ENCODE measurements at places on chromosomes 2 and 18.

DNA sequence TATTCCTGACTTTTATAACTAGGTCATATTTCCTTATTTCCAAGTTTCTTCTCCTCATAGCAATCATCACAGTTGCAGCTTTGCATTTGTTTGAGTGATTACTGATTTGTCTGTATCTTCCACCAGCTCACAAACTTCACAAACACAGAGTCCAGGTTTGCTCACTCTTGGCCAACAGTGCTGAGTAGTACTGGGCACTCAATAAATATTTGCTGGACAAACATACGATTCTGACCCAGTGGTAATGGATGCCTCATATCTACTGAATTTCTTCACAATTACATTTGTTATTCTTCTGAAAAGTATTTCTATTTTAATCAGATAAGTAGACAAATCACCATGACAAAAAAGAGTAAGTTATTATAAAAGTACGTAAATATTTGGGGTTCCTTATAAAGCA, 516.3 kb downstream of the TDRD15 start:
- no peak for DNase-seq

DNA sequence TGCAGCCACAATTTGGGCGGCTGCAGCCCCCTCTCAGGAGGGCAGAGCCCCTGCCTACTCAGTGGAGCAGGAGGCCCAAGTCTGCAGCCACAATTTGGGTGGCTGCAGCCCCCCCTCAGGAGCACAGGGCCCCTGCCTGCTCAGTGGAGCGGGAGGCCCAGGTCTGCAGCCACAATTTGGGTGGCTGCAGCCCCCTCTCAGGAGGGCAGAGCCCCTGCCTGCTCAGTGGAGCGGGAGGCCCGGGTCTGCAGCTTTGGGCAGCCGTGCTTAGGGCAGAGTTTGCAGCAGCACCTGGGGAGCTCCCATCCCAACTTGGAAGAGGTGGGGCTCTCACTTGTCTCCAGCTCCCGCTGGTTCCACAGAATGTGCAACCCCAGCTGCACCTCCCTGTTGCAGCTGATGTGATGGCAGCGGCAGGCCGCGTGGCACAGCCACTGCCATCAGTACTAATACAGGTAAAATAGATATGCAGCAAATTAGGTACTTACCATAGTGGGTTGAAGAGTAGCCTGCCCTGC, 99.4 kb downstream of the TWIST2 start:
- no peak for DNase-seq

- DNase-seq, result no peak
Measured at GRCh38 chr2:219155054-219155644, 5.5 kb downstream of the NHEJ1 start.

DNA sequence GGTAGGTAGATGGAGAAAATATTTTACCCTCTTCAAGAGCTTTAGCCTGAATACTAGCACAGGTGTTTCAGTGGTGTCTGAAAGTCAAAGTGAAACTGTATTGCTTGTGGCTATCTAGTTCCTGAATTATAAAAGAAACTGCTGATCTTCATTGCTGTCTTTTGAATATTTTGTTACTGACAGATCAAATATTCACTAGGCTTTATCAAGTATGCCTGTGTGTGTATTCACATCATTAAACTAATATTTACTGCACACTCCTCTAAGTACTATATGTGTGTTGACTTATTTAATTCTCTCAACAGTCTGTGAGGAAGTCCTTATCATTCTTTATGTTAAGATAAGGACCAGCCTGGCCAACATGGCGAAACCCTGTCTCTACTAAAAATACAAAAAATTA, 139.6 kb downstream of the SOCS6 start:
- no peak for DNase-seq

DNA sequence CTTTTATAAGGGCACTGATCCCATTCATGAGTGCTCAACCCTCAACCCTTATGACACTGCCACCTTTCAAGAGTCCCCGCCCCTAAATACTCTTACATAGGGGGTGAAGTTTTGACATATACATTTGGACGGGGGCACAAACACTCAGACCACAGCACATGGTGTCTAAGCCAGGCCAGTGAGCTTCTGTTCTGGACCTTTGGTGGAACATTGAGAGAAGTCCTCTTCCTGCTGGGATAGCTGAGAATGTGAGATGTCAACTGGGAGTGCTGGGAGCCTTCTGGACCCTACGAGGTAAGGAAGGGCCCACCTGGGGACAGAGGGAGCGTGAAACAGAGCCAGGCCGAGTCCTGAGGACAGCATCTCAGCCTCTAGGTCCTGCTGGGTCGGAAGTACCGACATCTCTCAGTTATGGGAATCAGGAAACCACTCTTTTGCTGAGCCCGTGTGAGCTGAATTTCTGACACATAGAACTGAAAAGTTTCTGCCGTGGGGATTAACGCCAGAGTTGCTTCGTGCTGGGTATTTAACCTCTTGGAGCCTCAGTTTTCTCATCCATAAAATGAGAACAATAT, 114.9 kb downstream of the PDCL3 start:
- DNase-seq, result no peak

DNA sequence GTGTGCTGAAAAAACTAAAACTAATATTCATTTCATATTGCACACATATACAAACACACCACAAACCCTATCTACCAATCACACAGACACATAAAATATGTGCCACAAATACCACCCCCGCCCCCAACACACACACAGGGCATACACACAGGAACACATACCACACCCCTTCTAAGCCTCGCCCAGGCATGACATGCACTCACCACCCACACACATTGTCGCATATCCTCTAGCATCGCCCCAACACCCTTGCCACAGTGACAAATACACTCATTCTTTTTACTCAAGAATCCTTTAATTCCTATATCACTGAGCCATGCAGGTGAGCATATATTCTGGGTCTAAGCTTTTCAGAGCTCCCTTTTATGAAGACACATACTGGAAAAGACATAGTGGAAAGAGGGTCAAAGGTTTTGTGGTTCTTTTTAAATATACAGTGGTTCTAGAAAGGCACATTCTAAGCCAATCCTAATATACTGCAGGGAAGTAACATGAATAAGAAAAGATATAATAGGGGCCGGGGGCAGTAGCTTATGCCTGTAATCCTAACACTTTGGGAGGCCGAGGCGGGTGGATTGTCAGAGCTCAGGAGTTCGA, 24.5 kb upstream of the LCLAT1 start:
- DNase-seq, result peak; percentile 44

DNA sequence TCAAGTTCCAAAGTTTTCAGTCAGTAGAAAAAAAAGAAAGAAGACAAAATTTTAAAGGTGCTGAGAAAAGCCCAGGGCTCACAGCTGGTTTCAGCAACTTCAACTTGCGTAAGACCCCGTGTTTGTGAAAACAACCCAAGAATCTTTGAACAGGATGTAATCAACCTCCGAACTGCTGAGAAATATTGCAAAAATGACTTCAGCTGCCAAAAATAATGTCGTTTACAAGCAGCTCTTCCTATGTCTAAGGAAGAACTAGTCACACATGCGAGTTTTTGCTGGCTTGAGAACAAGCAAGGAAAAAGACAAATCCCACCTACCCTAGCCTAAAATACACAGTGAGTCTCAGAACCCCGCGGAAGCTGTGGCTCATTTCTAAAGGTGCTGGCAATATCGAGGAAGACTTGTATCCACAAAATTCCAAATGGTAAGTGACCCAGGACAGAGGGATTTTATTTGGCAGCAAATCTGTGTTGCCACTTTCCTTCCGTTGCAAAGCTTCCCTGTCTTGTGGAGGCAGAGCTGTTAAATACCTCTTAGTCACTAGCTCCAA, 59.8 kb upstream of the SLC8A1 start:
- DNase-seq, result no peak

- DNase-seq, result no peak
Measured at GRCh38 chr2:232525791-232526371, at the start of gene CHRND. CHRND (plus strand) TSS chr2:232526160; CDS start chr2:232526216, 56 bp downstream.

DNA sequence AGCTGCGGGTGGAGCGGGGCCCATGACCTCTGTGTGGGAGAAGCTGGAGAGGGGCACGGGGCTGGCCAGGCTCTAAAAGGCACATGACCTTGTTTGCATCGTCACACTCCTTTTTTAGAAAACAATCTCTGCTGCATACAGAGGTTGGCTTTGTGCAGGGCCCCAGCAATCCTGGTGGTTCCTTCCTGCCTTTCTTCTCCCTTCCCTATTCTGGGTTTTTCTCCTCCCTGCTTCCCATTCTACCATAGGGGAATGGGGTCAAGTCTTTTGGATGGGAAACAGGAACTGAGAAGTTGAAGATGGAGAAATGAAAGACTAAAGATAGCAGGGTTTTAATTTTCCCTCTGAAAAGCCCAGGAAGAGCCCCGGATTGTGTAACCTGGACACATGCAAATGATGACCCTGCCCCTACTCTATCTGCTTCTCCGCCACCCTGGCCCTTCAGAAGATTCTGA, 53.9 kb downstream of the ASAP2 start:
- DNase-seq, result no peak

DNA sequence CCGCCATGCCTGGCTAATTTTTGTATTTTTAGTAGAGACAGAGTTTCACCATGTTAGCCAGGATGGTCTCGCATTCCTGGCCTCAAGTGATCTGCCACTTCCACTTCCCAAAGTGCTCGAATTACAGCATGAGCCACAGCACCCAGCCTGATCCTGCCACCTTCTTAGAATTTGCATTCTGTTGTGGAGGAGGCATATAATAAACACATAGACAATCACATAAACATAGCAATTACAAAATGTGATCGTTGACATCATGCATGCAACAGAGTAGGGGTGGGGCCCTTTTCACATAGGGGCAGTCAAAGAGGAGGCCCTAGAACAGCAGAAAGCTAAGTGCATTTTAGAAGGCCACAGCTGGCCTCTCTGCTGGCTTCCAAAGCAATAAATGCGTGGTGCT, 39.9 kb upstream of the TSPYL6 start:
- DNase-seq, result no peak

GRCh38 chr2:3287896-3288295, 89.7 kb downstream of the EIPR1 start:
- no peak for DNase-seq

DNA sequence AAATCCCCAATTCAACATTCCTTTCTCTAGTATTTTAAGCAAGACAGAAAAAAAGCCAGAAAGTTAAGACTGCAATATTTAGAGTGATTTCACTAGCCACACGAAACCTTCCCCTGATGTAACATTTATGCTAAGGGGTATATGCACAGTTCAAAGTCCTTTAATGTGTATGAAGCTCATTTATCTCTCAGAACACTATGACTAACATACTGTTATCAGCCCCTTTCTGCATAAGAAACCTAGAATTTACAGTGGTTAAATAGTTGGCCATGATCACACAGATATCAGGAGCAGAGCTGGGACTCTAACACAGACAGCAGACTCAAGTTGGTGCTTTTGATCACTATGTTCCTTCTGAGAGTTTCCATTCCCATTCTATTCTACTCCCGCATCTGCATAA, 185.5 kb downstream of the CDH2 start:
- no peak for DNase-seq

All from stimulated activated CD8-positive, alpha-beta memory T cell treated with anti-CD3 and anti-CD28 coated beads, Interleukin-7, amount 100 ng/mL, for 1 hour (primary cell).